ENCODE measurements at places on chromosomes 5 and 9.

DNA sequence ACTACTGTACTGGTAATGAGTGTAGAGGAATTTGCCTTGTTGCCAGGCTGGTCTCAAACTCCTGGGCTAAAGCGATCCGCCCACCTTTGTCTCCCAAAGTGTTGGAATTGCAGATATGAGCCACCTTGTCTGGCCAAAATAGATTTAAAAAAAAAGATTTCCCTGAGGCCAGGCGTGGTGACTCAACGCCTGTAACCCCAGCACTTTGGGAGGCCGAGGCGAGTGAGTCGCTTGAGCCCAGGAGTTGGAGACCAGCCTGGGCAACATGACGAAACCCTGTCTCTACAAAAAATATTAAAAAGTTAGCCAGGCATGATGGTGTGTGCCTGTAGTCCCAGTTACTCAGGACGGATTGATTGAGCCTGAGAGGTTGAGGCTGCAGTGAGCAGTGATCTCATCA, 62.5 kb downstream of the IPO11 start:
- no peak for DNase-seq

DNA sequence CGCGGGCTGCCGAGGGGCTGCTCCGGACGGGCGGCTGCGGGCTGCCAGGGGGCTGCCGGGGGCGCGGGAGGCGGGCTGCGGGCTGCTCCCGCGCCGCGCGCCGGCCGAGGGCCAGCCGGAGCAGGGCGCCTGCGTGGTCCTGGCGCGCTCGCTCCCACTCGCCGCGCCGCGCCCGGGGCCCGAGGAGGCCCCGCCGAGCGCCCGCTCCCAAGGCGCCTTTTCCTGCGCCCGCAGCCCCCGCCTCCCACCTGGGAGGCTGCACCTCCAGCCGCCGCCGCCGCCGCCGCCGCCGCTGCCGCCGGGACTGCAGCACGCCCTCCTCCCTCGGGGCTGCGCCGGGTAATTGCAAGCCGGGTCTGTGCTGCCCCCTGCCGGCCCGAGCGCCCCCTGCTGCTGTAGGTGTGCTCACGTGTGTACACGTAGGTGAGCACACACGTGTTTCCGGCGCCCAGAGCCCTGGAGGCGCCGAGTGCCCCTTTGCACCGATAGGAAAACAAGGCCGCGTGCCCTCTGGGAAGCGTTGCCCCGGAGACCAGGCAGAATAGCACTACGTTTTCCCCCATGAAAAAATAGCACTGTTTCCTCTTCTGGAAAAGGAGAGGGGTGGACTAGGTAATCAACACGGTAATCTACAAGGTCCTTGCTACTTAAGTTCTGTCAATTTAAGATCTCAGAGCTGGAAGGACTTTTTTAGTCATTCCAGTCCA, at the start of gene EPB41L4B:
EPB41L4B (minus strand) TSS at position 318 of the 707 bp plus-strand sequence. CDS start 613 bp downstream, outside the sequence.
- peak; percentile 94 for DNase-seq

- DNase-seq, result no peak
Observed at GRCh38 chr5:55497712-55498111, 37.1 kb downstream of the PLPP1 start.

DNA sequence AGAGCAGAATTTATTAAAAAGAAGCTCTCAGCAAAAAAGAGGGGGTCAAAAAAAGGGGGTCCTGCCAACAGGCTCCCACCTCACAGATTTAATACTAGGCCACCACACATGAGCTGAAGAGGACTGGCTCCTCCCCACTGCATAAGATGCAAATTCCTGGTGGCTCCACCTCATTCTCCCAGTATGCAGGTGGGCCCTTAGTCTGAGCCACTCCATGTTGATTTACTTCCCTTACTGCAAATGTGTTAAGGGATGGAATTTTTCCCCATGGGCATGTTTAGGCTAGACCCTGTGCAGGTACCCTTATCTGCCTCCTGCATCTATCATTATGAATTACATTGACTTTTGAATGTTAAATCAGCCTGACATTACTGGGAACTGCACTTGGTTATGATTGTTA, 82.9 kb downstream of the ISOC1 start:
- DNase-seq, result no peak

GRCh38 chr9:82491604-82492003, 503.0 kb downstream of the SPATA31D1 start:
- no peak for DNase-seq

- no peak for DNase-seq
Observed at GRCh38 chr5:136076881-136077445, 48.2 kb downstream of the TGFBI start.

DNA sequence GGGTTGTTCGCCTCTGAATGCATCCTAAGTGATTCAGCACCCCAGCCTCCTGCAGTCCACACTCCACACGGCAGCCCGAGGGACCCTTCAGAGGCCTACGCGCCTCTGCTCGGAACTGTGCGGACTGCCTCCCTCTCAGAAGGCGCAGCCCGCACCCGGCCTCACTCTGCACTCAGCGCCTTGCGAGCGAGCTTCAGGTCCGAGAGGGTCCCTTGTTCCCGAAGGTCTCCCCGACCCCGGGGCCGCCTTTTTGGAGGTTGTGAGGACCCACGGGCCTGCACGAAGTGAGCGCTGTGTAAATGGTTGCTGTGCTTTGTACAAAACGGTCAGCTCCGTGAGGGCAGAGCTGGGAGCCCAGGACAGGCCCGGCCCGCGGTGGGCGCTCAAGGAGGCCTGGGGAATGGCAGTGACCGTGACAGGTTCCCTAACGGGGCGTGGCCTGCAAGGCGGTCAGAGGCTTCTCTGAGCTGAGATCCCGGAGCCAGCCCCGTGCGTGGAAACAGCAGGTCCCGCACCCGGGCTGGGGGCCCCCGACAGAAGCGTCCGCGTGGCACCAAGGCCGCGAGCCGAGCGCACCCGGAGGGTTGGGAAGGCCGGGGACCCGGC, 698 bp upstream of the CACNA1B start:
- no peak for DNase-seq

GRCh38 chr5:139660105-139660922, 12.2 kb downstream of the CXXC5 start:
- DNase-seq, result no peak
